Upper lobe of right lung (tissue), 1 donor: ENCODE measurements at places on chromosomes 6 and 20. TPM values are rescaled to one million over a fixed set of nuclear protein-coding genes. Genes with fewer than 3 reads are reported as not detected.

Gene HCRTR2
- total RNA-seq, result not detected

Gene GRIK2
- 0.38 TPM for total RNA-seq

Gene HLA-DRB5
- total RNA-seq, result 197 TPM

Gene SNX9
- 25.0 TPM for total RNA-seq

Gene ARMH2
- total RNA-seq, result not detected

Gene KCNG1
- total RNA-seq, result not detected

Gene DACT2
- 2.5 TPM for total RNA-seq

Gene PFDN6
- total RNA-seq, result 39.3 TPM

DNA sequence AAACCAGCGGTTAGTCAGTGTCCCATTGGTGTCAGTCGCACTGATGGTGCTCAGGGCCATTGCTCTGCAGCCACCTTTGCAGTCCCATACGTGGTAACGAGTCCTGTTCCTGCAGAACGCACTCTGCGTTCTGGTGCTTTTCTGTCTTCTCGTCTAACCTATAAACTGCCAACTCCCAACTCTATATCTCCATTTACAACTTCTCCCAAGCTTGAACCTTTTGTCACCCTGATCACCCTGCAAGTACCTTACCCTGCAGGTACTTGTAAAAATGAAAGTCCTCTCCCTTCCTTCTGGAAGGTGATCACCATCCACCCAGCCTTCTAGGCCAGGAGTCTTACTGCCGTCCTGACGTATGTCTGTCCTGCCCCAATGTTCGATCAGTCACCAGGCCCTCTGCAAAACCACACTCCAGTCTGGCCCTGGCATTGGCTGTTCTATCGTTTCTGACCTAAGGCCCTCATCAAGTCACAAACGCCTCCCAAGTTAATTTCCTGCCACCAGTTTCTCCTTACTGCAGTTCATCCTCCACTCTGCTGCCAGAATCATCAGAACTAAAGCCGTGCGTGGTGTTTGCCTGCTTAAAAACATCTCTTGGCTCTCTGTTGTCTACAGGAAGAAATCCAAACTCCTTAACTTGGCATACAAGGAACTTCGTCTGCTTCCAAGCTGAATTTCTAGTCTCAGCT is 7.9 kb downstream of the RREB1 start:
- H3K4me3 ChIP-seq, result no peak overlapping the region
- no peak for DNase-seq
- H3K27ac ChIP-seq, result peak overlapping the region; percentile 58
- H3K36me3 ChIP-seq, result no peaks in the 10 kb centered on the region
- peaks cover 58% of the 10 kb centered on the region for H3K4me1 ChIP-seq
- H3K27me3 ChIP-seq, result no peaks in the 10 kb centered on the region

DNA sequence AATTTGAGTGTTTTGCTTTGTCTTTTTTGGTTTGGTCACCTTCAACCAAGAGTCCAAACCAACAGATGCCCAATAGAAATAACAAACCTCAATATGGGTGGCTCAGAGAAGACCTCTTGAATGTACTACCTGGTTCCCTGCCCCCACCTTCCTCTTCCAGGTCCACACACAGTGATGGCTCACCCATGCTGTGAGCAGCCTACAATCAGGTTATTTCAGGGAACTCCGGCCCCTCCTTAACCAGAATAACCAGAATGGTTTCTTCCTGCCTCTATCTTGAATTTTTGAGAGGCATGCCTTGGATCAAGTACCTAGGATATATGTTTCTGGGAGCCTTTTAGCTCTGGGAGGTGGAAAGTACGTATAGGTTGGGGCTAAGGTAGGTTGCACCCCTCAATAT is 327.1 kb upstream of the PRDM1 start:
- H3K4me1 ChIP-seq, result no peaks in the 10 kb centered on the region
- H3K27ac ChIP-seq, result no peak overlapping the region
- no peaks in the 10 kb centered on the region for H3K36me3 ChIP-seq
- no peaks in the 10 kb centered on the region for H3K27me3 ChIP-seq

GRCh38 chr6:145829950-145830349 is 15.4 kb upstream of the FBXO30 start:
- H3K36me3 ChIP-seq, result no peaks in the 10 kb centered on the region
- no peaks in the 10 kb centered on the region for H3K27me3 ChIP-seq
- no peak overlapping the region for H3K4me3 ChIP-seq
- H3K27ac ChIP-seq, result no peak overlapping the region
- no peak for DNase-seq

- DNase-seq, result no peak
- H3K4me1 ChIP-seq, result peaks cover 29% of the 10 kb centered on the region
Measured at GRCh38 chr20:62025832-62026563, 39.7 kb downstream of the TAF4 start.

GRCh38 chr20:8012724-8013123 is 6.8 kb downstream of the TMX4 start:
- no peak for DNase-seq
- H3K4me3 ChIP-seq, result no peak overlapping the region
- H3K27me3 ChIP-seq, result no peaks in the 10 kb centered on the region
- no peaks in the 10 kb centered on the region for H3K36me3 ChIP-seq
- H3K4me1 ChIP-seq, result no peaks in the 10 kb centered on the region

- H3K4me1 ChIP-seq, result peaks cover 18% of the 10 kb centered on the region
- peaks cover 6% of the 10 kb centered on the region for H3K36me3 ChIP-seq
- H3K4me3 ChIP-seq, result peak overlapping the region; percentile 88
- H3K27ac ChIP-seq, result peak overlapping the region; percentile 87
- DNase-seq, result peak; percentile 79
Measured at GRCh38 chr6:35343092-35343834, 905 bp downstream of the PPARD start.

DNA sequence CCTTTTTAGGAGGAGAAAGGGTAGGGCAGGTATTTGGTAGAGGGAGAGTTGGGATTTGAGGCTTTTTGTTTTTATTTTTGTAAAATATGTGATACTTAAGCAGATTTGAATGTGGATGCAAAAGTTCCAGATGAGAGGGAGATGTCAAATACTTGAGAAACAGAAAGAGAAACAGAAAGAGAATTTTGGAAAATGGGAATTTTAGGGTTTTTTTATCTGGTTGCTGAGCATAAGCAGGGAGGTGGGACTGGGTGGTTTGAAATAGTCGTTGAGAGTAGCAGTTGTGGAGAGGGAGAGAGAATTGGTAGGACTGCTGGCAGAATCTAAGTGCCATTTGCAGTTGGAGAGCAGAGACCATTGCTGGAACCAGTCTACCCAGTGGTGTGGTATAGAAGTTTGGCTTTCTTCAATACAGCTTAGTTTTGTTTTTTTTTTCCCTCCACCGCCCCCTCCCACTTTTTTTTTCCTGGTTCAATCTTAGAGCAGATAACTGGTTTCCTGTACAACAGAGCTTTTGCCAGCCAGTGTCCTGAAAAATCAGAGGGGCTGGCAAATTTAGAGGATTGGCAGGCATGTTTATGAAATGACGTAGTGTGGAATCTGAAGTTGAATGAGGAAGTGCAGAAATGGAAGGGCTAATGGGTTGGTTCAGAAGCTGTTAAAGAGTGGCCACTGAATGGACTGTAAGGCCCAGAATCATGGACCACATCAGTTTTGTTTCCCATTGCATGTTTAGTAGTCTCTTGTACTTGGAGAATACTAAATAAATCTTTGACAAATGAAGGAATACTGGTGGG is 68.7 kb downstream of the ATRN start:
- no peaks in the 10 kb centered on the region for H3K27me3 ChIP-seq
- no peak for DNase-seq
- H3K4me1 ChIP-seq, result no peaks in the 10 kb centered on the region
- H3K27ac ChIP-seq, result no peak overlapping the region

DNA sequence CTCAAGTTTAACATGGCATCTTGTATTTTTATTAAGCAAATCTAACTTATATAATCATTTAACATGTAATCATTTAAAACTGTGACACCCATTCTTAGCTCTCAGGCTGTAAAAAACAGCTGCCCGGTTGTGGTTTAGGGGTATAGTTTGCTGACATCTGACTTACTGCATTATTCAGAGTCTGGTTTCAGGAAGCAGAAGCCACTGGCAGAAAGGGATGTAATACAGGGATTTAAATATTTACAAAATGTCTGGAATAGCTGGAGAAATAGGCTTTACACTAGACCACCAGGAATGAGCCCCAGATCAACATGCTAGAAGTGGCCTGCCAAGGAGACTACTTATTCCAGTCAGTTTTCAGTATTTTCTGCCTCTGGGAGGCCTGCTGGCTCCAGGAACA is 421.1 kb downstream of the CD109 start:
- no peak overlapping the region for H3K27ac ChIP-seq
- no peaks in the 10 kb centered on the region for H3K27me3 ChIP-seq
- H3K36me3 ChIP-seq, result no peaks in the 10 kb centered on the region
- no peak for DNase-seq
- no peaks in the 10 kb centered on the region for H3K4me1 ChIP-seq

DNA sequence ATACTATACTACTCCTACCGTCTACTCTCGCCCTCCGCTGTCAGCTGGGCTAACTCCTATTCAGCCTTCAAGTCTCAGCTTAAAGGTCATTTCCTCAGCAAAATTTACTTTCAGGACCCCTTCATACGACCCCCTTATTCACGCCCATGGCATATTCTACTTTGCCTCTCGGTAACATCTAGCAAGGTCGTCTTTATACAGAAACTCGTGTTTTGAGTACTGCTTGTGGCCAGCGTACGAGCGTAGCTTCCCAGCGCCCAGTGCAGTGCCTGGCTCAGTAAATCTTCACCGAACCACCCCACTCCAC is 546 bp downstream of the CRNKL1 start:
- H3K27me3 ChIP-seq, result no peaks in the 10 kb centered on the region
- H3K27ac ChIP-seq, result peak overlapping the region; percentile 89
- DNase-seq, result no peak

DNA sequence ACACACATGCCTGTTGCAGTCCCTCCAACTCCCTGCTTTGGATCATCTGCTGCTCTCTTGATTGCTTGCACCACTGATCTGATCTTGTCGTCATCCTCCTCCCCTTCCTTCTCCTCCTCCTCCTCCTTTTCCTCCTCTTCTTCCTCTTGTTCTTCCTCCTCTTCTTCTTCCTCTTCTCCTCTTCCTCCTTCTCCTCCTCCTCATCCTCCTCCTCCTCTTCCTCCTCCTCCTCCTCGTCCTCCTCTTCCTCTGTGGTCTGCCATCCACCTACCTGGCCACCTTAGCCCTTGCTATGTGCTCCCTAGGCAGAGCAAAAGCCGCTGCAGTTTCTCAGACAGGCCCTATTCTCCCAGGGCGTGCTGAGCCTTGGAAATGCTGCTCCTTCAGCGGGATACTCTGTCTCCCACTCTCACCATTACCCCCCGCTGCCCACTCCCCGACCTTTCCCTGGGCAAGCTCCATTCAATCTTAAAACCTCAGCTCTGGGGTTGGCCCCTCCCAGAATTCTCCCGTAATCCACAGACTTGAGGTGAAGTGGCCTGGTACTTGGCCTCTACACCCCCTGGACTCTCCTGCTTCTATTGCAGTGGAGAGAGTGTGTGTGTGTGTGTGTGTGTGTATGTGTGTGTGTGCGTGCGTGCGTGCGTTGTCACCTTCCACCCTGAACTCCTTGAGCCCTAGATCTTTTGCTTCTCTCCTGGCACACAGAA is 105.0 kb downstream of the SASH1 start:
- H3K4me3 ChIP-seq, result no peak overlapping the region
- DNase-seq, result no peak
- no peak overlapping the region for H3K27ac ChIP-seq
- no peaks in the 10 kb centered on the region for H3K36me3 ChIP-seq

GRCh38 chr6:105746130-105746505 is 340.0 kb upstream of the PRDM1 start:
- no peaks in the 10 kb centered on the region for H3K27me3 ChIP-seq
- no peak overlapping the region for H3K27ac ChIP-seq
- no peaks in the 10 kb centered on the region for H3K4me1 ChIP-seq
- H3K4me3 ChIP-seq, result no peak overlapping the region

- no peaks in the 10 kb centered on the region for H3K4me1 ChIP-seq
- no peak overlapping the region for H3K4me3 ChIP-seq
- no peak for DNase-seq
- no peaks in the 10 kb centered on the region for H3K27me3 ChIP-seq
- H3K27ac ChIP-seq, result no peak overlapping the region
Measured at GRCh38 chr20:48406498-48406897, 421.3 kb downstream of the PREX1 start.

- no peak overlapping the region for H3K4me3 ChIP-seq
- H3K4me1 ChIP-seq, result peaks cover 21% of the 10 kb centered on the region
- peak; percentile 88 for DNase-seq
Measured at GRCh38 chr6:2952557-2953095, 18.7 kb downstream of the SERPINB6 start.

DNA sequence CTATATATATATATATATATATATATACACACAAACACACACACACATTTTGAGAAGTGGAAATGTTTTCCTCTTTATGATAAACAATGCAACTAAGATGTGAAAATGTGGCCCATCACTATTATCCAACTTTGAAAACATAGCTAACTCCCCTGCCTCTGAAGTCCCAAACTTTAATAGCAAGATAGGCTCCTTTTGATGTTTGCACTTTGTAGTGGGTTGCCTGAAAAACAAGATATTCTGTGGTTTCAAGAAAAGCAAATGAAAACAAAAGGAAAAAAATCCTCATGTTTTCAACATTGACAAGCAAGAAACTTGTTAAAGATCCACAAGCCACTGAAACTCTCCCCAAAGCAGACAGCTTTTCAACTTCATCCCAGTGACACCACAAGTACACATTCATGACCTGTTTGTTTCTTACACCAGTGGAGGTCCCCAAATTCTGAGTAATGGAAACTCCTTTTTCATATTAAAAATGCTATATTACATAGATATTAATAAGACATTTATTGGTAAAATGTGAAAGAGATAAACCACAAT is 90.0 kb downstream of the IPCEF1 start:
- DNase-seq, result no peak
- H3K27me3 ChIP-seq, result no peaks in the 10 kb centered on the region
- no peaks in the 10 kb centered on the region for H3K36me3 ChIP-seq
- no peaks in the 10 kb centered on the region for H3K4me1 ChIP-seq
- no peak overlapping the region for H3K27ac ChIP-seq
- no peak overlapping the region for H3K4me3 ChIP-seq

DNA sequence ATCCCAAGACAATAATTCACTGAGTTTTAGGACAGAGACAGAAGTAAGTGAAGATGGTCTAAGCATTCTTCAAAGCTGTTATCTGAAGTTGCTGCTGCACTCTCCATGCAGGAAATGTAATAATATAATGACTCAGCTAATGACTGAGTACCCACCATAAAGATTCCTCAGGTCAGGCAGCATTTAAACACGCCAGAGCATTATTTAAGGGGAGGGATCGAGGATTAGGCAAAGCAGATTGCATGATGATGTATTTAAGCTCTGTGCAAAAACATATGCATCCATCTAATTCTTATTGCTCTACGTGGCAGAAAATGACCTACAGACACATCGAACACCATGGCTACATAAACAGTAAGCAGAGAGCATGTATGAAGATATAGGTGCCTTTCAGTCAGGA is 216.4 kb downstream of the UNC5CL start:
- no peaks in the 10 kb centered on the region for H3K4me1 ChIP-seq
- DNase-seq, result no peak
- no peaks in the 10 kb centered on the region for H3K36me3 ChIP-seq
- no peak overlapping the region for H3K27ac ChIP-seq
- H3K4me3 ChIP-seq, result no peak overlapping the region
- H3K27me3 ChIP-seq, result peaks cover 3% of the 10 kb centered on the region

- H3K4me1 ChIP-seq, result no peaks in the 10 kb centered on the region
- no peaks in the 10 kb centered on the region for H3K36me3 ChIP-seq
- no peak overlapping the region for H3K27ac ChIP-seq
- no peak overlapping the region for H3K4me3 ChIP-seq
- DNase-seq, result no peak
Measured at GRCh38 chr20:21450572-21450971, 53.2 kb upstream of the NKX2-4 start.

- H3K36me3 ChIP-seq, result no peaks in the 10 kb centered on the region
- no peak for DNase-seq
- no peak overlapping the region for H3K27ac ChIP-seq
- H3K4me1 ChIP-seq, result no peaks in the 10 kb centered on the region
Measured at GRCh38 chr6:98590997-98591396, 243.4 kb upstream of the POU3F2 start.
